Fibroblast of skin of right biceps (primary cell): ENCODE measurements at places on chromosomes 5 and 9.

DNA sequence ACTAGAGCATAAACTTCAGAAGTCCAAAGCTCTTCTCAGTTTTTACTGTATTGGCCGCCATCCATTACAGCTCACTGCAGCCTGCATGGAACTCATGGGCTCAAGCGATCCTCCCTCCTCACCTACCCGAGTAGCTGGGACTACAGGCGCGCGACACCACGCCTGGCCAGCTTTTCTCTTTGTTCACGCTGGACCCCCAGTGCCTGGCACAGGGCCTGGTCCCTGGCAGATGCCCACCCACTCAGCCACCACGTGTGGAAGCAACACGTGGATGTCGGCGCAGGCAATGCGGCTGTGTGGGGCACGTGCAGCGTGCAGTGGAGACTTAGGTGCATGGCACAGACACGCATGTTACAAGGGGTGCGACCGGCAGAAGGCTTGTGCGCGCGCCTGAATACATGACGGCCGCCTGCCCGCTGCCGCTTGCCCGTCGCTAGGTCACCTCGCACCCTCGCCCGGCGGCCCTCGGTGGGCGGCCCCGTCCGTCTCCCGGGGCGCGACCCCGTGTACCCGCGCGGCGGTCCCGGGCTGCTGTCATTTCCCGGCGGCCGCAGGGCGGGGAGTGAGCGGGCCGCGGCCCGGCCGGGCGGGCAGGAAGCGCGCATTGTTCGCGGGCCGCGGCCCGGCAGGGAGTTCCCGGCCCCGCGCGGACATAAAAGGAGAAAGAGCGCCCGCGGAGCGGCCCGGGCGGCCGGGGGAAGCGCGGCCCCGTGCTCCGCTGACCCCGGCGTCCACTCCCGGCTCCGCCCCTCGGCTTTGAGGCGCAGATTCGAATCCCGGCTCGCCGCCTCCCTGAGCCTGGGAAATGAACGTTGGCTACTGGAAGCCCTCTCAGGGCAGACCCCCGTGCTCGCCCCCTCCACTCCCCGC, 24.1 kb upstream of the PTGS1 start:
- no peak for DNase-seq

DNA sequence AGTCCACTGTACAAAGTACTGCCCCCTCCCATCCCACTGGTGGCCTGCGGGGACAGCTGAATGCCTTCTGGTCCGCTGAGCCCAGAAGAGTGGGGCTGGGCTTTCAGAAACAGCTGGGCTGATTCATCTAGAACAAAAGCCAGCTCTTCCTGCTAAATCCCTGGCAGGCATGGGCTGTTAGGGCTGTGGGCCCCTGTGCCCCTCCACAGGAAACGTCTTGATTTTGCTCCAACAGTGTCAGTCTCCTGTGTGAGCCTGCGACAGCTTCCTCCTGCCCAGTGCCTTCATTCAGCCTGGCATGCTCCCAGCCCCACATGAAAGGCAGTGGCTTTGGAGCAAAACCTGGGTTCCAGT, 6.9 kb upstream of the GSN start:
- peak; percentile 44 for DNase-seq

GRCh38 chr5:34525761-34526160, 130.4 kb upstream of the RAI14 start:
- no peak for DNase-seq

DNA sequence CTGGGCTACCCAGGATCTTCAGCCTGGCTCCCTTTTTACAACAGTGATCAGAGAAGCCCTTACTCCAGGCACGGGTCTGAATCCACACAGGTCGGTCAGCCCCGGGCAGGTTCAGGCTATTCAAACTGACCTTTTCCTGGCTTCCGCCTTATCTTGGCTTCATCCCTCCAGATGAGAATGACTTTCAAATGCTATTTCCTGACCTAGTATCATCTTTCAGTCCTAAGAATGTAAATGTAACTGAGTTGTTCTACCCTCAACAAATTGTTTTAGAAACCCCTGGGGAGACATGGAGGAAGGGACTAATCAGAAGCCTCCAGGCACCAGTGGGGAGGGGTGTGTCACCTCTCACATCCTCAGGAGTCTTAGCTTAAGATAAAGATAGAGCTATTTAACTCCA, 213.2 kb downstream of the EPB41L4A start:
- DNase-seq, result no peak

DNA sequence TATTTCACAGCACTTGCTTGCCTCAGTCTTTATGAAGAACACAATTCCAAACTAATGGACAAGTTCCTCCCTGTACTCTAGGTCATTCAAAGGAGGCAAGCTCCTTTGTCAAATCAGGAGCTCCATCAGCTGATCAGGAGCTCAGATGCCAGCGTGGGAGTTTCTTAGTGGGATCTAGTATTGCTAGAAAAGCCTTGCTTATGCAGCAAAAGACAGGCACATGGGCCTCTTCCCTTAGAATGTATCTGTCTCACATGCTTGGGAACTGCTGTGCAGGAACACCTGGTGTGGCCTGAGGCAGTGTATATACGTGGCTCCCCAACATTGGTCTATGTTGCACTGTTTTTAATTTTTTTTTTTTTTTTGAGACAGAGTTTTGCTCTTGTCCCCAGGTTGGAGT, 21.4 kb upstream of the HAVCR1 start:
- no peak for DNase-seq

- DNase-seq, result no peak
These were observed 18.5 kb downstream of the POU4F3 start for GRCh38 chr5:146357126-146357525.

DNA sequence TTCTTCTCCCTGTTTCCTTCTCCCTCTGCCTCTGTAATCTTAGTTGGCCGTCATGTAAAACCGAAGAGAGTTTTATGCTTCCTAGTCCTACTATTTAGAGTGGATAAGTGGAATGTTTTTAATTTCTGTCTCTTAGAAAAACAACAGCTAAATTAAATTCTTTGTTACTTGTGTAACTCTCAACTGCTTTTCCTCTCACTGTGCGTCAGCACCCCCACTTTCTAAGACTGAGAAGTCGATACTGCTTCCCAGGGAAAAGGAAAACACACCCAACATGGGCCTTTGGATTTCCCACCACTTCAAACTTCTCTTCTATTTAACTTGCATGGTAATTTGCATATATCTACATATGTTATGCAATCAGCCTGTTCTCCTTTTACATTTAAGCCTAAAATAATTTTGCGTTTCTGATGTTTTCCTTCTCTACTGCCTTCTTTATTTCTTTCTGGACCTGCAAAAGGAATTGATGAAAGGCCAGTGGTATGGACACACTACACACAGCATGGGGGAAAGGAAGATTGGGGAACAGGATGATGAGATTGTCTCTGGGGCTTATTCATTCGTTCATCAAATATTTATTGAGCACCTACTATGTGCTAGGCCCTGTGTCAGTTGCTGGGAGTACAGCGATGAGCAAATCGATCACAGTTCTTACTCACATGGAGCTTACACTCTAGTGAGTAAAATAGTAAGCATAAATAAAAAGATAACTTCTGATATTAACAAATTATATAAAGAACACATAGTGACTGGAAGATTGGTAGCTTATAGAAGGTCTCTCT, 52.5 kb upstream of the CTNNA1 start:
- DNase-seq, result peak; percentile 12

DNA sequence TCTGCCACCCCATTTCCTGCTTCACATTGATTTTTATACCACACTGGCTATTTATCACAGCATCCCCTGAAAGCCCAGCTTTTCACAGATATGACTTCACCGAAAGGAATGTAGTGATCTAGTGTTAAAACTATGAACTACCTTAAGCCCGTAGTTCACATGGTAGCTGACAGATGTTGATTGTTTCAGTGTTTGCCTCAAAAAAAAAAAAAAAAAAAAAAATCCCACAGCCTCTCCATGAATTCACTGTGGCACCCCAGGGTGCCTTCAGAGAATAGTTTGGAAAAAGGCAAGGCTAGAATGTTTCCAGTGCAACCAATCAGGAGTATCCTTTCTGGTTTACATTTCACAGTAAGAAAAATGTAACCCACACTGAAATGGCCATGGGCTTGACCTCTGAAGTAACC, 37.1 kb downstream of the GLIS3 start:
- DNase-seq, result peak; percentile 92

- DNase-seq, result peak; percentile 38
These were observed 99.0 kb downstream of the RALGPS1 start for GRCh38 chr9:127013597-127013996.

DNA sequence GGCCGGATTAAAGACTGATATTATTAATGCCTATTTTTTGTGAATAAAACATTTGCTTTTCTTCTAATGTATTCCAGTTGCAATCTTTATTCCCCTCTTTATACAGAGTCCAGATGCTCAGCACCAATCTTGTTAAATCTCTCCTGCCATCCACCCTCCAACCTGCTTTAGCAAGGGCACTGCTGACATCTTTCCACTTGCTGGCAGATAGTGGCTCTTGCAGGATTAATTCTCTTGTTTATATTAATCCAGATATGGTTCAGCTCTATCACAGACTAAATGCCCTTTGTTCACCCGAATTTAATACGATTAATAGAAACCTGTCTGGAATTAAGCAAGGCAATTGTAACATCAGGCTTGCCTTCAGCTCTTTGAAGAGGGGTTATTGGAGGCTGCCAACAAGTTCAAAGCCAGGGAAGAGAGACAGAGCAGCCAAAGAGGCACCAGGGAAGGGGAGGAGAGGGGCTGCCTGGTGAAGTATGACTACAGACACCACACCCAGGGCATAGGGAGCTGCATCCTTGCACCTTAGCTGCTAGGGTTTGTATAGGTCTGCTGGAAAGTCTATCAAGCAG, 236.2 kb downstream of the SAXO1 start:
- no peak for DNase-seq
